Camera-type eye (tissue), 1 donor: ENCODE measurements at places on chromosomes 3 and 15. TPM values are rescaled to one million over a fixed set of nuclear protein-coding genes. Genes with fewer than 3 reads are reported as not detected.

Gene VGLL3
- total RNA-seq, result 20.8 TPM

Gene PLCH1
- total RNA-seq, result 35.0 TPM

Gene RAP2B
- 10.0 TPM for total RNA-seq

Gene GPR149
- total RNA-seq, result 3.8 TPM

Gene TMCO5A
- not detected for total RNA-seq

Gene LMCD1
- 65.8 TPM for total RNA-seq

Gene UBXN7
- 69.9 TPM for total RNA-seq

Gene ANKRD34C
- 0.22 TPM for total RNA-seq

Gene OCA2
- 12.3 TPM for total RNA-seq

Gene CLDN1
- 9.4 TPM for total RNA-seq

Gene FAM3D
- 6.4 TPM for total RNA-seq

Gene SV2B
- 112 TPM for total RNA-seq

Gene LRTM1
- 22.9 TPM for total RNA-seq

Gene FILIP1L
- 29.5 TPM for total RNA-seq

Gene AP2M1
- 273 TPM for total RNA-seq

Gene ZIC1
- 19.4 TPM for total RNA-seq

Gene RFTN1
- total RNA-seq, result 44.2 TPM

Gene AGBL1
- 3.7 TPM for total RNA-seq

Gene PAQR9
- total RNA-seq, result 3.6 TPM

Gene ARL13B
- total RNA-seq, result 26.1 TPM

Gene GPR87
- 1.3 TPM for total RNA-seq

Gene ACSBG1
- 1.0 TPM for total RNA-seq

Gene MYL3
- 11.8 TPM for total RNA-seq

Gene BNC1
- 1.1 TPM for total RNA-seq

Gene UQCC5
- 2.5 TPM for total RNA-seq

Gene EFCC1
- total RNA-seq, result 1.1 TPM

Gene SLC12A1
- total RNA-seq, result 2.1 TPM

Gene TRIM69
- total RNA-seq, result 29.5 TPM

Gene C3orf49
- total RNA-seq, result not detected

Gene A4GNT
- total RNA-seq, result 0.33 TPM

Gene CLDN16
- total RNA-seq, result 0.16 TPM

Gene GPR156
- 3.8 TPM for total RNA-seq

Gene MESP2
- total RNA-seq, result 2.8 TPM

Gene SLC22A13
- total RNA-seq, result 0.27 TPM

Gene RPS17
- total RNA-seq, result 824 TPM
